Cortex of kidney (tissue), 1 donor: ENCODE measurements at places on chromosomes 2 and 18.

DNA sequence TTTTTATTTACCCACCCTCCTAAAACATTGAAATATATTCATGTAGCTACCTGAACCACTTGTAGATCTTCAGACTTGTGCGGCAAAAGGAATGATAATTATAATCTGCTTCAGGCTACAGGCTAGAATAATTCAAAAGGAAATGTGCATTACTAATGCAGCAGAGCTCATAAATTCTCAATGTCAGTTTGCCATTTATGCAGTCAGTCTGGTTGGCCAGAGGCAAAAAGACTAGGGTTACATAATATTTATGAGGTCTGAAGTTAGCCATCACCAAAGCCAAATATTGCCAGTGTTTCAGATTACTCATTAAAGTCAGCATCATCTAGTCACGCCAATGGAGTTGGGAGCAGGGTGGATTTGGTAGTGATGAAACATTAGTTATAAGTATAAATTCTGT, 38.9 kb downstream of the METAP1D start:
- no peak for DNase-seq

DNA sequence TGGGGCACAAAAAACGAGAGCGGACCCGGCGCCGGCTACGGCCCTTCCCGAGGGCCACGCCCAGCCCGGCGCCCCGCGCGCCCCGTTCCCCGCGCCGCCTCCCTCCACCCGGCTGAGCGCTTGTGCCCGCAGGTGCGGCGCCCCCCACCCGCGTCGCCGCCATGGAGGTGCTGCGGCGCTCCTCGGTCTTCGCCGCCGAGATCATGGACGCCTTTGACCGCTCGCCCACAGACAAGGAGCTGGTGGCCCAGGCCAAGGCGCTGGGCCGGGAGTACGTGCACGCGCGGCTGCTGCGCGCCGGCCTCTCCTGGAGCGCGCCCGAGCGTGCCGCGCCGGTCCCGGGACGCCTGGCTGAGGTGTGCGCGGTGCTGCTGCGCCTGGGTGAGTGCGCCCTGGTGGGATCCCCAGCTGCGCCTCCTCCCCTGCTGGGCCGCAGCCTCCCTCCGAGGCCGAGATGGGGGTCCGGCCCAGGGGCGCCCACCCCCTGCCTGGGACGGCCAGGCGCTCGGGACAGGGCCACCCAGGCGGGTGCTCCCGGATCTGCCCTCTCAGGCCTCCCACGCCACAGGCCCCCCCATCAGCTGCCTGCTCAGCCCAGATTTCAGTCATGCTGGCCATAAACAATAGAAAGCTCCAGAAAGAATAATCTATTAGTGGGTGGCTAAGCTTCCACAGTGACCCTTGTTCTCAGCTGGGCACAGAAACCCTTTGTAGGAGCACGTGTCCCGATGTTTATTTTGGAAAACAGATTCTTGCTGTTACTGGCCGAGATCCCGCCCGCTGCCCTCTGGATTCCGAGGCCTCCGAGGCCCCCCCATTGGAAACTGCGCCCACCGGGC, 997 bp downstream of the BOK start:
- DNase-seq, result no peak

- no peak for DNase-seq
Measured at GRCh38 chr2:46013726-46014125, 283.5 kb upstream of the EPAS1 start.

DNA sequence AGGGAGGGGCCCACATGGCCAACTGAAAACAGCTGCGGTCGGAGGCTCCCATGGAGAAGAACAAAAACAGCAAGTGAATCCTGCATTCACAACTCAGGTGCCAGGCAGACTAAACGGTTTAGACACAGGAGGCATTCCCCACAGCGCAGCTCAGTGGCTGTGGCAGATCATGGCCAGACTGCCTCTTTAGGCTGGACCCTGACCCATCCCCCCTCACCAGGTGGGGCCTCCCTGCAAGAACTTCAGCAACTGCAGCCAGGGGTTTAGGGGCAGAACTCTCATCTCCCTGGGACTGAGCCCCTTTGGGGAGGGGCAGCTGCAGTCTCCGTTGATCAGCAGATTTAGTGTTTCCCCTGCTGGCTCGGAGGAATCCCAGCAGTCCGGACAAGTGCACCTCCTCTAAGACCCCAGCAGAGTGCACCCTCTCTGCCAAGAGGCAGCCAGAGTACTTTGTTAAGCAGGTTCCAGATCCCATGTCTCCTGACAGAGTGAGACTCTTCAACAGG, 346.7 kb downstream of the SS18 start:
- no peak for DNase-seq
